Stimulated activated CD4-positive, alpha-beta T cell treated with anti-CD3 and anti-CD28 coated beads, TNF-alpha, amount 100 ng/mL, for 1 hour (primary cell): ENCODE measurements at places on chromosomes 1 and 21.

DNA sequence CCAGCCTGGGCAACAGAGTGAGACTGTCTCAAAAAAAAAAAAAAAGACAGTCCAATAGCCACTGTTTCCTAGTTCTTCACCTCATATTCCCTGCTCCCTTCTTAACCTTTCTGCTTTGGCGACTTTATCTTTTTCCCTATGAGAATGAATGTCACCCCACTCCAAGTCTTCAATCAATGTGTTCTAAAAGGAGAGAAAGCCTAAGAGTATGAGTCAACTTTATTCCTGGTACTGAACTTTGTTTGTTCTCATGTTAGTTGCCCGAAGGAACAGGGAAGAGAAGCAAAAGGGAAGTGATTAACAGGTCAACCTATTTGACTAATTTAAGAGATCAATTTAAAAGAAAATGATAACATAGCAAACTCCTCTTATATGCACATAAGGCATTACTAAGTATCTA is 39.9 kb upstream of the SLC16A1 start:
- no peak for DNase-seq

DNA sequence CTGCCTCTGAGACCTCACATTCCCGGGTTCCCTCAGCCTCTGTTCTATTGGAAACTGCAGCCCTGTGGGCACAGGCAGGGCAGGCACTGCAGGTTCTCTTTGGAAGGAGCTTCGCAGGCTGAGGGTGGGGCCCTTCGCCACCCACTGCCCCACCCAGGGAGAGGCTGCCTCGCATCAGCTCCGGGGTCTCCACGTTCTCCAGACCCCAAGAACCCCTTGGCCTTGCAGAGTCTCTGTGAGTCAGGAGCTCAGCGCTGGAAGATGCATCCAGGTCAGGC is 8.6 kb upstream of the C1orf159 start:
- DNase-seq, result no peak

- no peak for DNase-seq
Observed at GRCh38 chr1:30014031-30014430, 709.4 kb downstream of the MATN1 start.

DNA sequence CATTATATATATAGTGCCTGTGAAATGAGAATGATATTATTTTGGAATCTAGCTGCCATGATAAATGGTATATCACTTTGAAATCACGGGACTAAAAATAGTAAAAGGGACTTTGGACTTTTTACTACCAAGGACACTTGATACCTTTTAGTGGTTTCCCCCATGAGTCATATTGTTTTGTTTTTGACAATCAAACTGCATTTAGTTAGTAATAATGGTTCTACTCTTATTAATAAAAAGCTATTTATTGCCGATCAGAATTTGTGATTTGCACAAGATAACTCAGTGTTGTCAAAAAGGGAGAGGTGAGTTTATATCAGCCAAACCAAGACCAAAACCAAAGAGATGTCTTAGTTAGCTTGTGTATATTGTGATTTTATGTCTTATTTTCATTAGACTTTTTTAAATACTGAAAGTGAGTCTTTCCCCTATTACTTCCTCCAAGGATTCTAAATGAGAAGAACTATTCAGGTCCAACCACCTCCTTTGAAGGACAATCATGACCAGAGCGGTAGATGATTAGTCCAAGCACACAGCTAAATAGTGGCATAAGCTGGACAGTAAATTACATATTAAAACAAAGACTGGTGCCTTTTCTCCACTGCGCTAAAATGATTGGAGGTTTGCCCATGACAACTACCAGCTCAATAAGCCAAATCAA is 281.7 kb upstream of the ESRRG start:
- DNase-seq, result no peak

DNA sequence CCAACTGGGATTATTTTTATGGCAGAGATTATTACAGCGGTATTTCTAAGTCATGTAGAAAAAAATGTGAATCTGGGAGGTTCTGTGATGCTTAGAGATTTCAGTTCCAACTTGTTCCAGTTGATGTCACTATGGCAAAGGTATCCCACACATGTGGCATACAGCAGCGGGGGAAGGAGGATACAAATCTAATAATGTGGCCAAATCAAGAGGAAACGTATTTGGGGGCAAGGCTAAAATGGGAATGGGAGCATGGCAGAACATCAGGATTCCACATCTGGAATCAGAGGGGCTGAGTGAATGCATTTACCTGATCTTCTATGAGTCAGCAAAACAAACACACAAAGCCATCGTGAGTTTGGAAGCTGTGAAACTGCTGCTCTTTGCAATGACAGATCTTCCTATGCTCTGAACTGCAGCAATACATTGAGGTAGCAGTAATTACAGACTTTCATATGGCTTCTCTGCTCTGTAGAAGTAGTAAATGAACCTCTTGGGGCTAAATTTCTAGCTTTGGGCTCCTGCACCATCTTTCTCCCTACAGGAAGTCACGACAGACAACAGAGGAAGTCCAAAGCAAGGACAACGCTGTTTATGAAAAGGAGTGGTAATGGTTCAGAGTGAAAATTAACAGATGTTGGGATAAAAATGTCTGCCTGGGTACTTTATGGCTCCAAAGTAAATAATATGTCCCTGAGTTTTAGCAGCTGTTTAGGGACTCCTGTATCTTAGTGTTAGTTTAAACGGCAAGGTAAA is 55.5 kb downstream of the GABPA start:
- no peak for DNase-seq

DNA sequence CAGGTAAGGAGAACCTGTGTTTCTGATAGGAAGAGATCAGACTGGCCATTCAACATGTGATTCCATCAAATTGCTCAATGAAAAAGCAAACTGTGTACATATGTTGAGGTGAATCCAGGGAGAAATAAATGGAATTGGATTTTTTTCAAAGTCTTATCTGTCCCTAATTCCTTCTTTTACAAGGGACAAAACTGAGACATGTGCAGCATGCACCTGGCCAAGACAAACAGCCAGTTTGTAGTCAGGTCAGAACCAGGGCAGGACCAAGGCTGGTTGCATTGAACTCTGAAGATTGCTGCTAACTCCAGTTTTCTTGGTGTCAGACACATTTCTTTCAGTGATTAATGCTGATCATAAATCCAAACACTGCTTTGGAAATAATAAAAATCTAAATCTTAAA is 69.6 kb upstream of the CCDC190 start:
- no peak for DNase-seq

- no peak for DNase-seq
Observed at GRCh38 chr1:216005916-216006315, 417.3 kb downstream of the USH2A start.

GRCh38 chr1:95282518-95282895 is 48.5 kb downstream of the RWDD3 start:
- no peak for DNase-seq

DNA sequence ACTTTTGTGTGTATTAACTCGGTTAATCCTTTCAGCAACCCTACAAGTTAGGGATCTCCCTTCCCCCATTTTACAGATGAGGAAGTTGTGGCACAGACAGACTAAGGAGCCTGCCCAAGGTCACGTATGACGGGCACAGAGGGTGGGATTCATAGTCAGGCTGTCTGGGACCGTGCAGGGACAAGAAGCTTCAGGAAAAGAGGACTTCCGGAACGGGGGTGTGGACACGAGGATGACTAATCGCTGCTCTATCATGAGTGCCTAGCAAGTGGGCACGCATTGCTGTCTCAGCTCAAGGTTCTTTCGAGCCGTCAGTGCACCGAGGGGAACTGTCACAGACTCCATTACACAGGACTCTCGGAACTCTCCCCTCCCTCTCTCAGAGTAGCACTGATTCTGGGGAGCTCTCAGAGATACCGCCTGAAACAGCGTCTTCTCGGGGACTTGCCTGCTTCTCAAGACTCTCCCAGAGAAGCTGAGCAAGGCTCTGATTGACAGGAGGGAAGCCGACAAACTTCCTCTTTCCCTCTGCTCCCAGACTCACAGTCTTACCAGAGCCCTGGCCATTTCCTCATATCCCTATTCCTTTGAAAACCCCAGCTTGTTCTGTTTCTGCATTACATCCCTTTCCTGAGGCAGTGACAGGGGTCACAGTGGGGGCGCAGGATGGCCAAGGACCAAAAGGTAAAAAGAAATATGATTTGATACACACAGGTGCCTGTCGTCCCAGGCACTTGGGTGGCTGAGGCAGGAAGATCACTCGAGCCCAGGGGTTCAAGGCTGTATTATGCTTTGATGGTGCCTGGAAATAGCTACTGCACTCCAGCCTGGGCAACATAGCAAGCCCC is 14.4 kb downstream of the FHAD1 start:
- no peak for DNase-seq

DNA sequence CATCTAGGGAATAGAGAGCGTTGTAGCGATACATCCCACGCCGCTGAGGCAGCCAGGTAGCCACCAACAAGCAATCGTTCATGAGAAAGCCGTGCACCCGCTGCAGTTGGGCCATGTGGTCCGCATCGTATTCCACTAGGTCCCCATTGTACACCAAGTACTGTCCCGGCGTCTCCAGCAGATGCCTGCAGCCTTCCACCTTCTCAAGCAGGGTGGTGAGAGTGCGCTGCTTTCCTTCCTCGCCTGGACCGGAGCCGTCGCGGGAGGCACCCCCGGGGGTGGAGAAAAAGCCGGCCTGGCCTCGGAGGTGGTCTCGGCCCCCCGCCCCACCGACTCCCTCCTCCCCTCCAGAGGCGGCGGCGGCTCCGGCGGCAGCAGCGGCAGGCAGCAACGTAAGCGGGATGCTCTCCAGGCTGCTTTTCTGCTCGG is 595 bp downstream of the EXOC8 start:
- DNase-seq, result no peak

GRCh38 chr1:42260376-42261070 is 74.5 kb downstream of the FOXJ3 start:
- no peak for DNase-seq

DNA sequence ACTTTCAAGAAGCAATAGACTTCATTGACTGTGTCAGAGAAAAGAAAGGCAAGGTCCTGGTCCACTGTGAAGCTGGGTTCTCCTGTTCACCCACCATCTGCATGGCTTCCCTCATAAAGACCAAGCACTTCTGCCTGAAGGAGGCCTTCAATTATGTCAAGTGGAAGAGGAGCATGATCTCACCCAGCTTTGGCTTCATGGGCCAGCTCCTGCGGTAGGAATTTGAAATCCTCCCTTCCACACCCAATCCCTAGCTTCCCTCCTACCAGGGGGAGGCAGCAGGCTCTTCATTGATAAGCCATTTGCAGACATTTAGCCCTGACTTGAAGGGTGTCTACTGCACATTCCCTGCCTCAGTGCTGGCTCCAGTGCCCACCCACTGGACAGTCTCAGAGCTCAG is 84.3 kb upstream of the RHOU start:
- DNase-seq, result no peak

- no peak for DNase-seq
Observed at GRCh38 chr1:236429715-236430274, 35.7 kb downstream of the EDARADD start.

DNA sequence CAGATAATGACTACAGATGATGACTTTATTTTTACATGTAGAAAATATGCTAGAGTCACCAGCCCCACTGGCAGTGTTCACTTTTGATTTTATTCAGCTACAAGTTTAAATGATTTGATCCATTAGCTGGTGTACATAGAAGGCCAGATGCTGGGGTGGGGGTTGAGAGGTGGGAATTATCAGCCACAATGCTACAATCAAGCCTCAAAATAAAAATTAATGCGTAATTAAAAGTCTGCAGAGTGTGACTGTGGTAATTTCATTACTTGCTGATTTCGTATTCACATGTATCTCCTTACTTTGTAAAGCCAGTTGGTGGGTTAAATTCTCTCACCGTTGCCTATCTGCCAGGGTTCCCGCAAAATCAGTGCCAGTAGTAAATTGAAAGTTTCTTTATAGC is 109.3 kb downstream of the GALNT2 start:
- DNase-seq, result no peak

- no peak for DNase-seq
Observed at GRCh38 chr1:208170252-208170651, 73.9 kb downstream of the PLXNA2 start.

DNA sequence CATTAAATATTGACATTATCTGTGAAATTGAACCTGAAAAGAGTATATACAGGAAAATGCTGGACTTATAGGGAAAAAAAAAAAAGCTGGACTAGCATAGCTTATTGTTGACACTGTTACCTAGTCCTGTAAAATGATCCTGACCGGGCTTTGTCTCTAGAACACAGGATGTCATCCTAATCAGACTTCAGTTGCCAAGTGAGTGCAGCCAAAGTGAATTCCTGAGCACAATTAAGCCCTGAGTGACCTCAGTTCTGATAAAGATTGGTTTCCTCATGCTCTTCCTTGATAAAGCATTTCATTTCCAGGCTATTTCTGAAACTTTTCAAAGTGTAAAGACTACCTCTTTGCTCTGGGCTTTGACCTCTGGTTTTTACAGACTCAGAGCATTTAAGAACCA is 19.8 kb downstream of the SELP start:
- no peak for DNase-seq

- no peak for DNase-seq
Observed at GRCh38 chr1:227940791-227941241, 6.9 kb downstream of the WNT9A start.

DNA sequence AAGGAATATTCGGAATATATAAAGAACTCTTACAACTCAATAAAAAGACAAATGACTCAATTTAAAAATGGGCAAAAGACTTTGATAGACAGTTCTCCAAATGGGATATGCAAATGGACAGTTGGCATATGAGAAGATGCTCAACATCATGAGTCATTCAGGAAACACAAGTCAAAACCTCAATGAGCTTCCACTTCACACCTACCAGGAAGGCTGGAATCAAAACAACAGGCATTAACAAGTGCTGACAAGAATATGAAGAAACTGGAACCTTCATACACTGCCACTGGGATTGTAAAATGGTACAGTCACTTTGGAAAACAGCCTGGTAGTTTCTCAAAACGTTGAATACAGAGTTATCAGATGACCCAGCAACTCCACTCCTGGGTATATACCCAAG is 17.2 kb downstream of the PGBD5 start:
- no peak for DNase-seq

GRCh38 chr1:51238034-51238403 is 1.9 kb downstream of the RNF11 start:
- DNase-seq, result no peak

DNA sequence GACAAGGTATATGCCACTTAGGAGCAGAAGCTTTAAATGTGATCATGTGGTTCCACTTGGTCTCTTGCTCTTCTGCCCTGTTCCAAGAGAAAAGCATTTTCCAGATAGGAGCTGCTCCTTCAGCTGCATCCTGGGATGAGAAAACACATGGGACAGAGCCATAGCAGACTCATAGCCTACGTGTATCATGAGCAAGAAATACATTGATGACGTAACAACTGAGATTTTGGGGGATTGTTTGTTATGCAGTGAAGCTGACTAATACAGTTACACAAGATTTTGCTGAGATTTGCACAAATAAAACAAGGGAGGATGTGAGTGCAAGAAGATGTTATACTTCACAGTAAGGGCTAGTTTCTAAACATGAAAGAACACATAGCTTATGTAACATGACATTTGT is 36.0 kb upstream of the IRF2BP2 start:
- no peak for DNase-seq

- DNase-seq, result no peak
Observed at GRCh38 chr21:41868062-41868710, 11.0 kb downstream of the PRDM15 start.

GRCh38 chr1:1264868-1265272 is 8.8 kb downstream of the UBE2J2 start:
- DNase-seq, result no peak

- no peak for DNase-seq
Observed at GRCh38 chr1:155209312-155209721, 822 bp downstream of the MTX1 start.

- no peak for DNase-seq
Observed at GRCh38 chr1:32991386-32991785, 26.8 kb upstream of the RNF19B start.

- DNase-seq, result no peak
Observed at GRCh38 chr1:60069691-60070090, 3.9 kb downstream of the C1orf87 start.
